Activated CD4-positive, alpha-beta memory T cell treated with anti-CD3 and anti-CD28 coated beads for 36 hours (primary cell): ENCODE measurements at places on chromosomes 13 and 19.

- no peak for DNase-seq
Measured at GRCh38 chr13:46324976-46325375, 62.1 kb downstream of the RUBCNL start.

GRCh38 chr13:23715092-23715761, 145.0 kb downstream of the TNFRSF19 start:
- DNase-seq = no peak

- DNase-seq = no peak
Measured at GRCh38 chr13:38735665-38736440, 49.0 kb downstream of the FREM2 start.

- DNase-seq = no peak
Measured at GRCh38 chr13:106099765-106100164, 435.7 kb downstream of the EFNB2 start.

- DNase-seq = no peak
Measured at GRCh38 chr19:5222821-5223321, 117.7 kb downstream of the PTPRS start.

- no peak for DNase-seq
Measured at GRCh38 chr19:843836-844545, 3.2 kb downstream of the PRTN3 start.

DNA sequence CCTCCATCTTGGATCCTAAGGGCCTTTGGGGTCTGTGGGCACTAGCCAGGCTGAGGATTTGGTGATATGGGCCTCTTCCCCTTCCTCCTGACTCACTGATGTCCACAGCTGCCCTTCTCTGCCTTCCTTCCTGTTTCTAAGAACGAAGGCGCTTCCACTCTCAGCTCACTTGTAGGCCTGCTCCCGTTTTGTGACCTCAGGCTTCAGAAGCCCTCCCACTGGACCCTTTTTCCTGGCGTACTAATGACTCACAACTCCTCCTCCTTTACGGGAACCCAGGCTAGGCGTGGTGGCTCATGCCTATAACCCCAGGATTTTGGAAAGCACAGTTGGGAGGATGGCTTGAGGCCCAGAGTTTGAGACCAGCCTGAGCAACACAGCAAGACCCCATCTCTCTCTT, 55.6 kb downstream of the TMED1 start:
- no peak for DNase-seq

DNA sequence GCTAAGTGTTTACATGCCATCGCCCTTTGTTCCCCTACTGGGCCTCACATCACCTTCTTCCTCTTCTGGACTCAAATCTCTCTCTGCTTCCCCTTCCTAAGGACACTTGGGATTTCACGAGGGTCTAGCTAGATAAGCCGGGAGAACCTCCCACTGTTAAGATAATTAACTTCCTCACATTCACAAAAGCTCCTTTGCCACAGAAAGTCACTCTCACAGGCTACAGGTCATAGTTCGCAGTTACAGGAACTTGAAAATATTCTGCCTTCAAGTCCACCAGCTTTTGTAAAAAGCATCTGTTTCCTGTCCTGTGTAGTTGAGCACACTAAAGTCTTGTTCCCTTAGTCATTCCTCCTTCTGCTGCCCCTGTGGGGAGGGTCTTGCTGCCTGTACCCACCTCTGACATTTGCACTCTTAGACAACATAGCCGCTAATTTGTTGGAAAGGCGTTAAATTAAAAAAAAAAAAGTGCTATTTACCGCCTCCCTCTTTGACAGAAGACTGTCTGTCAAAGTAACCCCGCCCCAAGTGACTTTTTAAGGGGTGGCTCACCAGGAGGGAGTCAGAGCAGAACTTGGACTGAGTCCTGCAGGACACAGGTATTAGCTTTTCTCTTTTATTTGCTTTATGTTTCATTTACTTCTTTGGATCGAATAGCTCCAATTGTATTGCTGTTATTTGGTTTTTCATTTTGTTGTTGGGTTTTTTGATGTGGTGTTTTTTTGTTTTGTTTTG, 26.8 kb upstream of the CEACAM21 start:
- DNase-seq = peak; percentile 88

- no peak for DNase-seq
Measured at GRCh38 chr13:107870400-107870799, 344.9 kb downstream of the LIG4 start.

- DNase-seq = no peak
Measured at GRCh38 chr13:28640861-28641599, 17.9 kb upstream of the POMP start.

GRCh38 chr19:3556978-3557460, 367 bp downstream of the MFSD12 start:
- DNase-seq = peak; percentile 80

- no peak for DNase-seq
Measured at GRCh38 chr19:31095100-31095804, 254.0 kb downstream of the TSHZ3 start.

DNA sequence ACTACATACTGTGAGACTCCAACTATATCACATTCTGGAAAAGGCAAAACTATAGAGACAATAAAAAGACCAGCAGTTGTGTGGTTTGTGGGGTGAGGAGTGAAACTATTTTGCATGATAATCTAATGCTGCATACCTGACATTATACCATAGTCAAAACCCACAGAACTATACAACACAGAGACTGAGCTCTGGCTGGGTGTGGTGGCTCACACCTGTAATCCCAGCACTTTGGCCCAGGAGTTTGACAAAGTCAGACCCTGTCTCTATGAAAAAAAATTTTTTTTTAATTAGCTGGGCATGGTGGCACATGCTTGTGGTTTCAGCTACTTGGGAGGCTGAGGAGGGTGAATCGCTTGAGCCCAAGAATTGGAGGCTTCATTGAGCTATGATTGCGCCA, 11.9 kb downstream of the ZNF541 start:
- DNase-seq = no peak

GRCh38 chr19:55353356-55353802, 1.1 kb downstream of the COX6B2 start:
- no peak for DNase-seq

- no peak for DNase-seq
Measured at GRCh38 chr13:34322014-34322742, 504.2 kb downstream of the RFC3 start.

DNA sequence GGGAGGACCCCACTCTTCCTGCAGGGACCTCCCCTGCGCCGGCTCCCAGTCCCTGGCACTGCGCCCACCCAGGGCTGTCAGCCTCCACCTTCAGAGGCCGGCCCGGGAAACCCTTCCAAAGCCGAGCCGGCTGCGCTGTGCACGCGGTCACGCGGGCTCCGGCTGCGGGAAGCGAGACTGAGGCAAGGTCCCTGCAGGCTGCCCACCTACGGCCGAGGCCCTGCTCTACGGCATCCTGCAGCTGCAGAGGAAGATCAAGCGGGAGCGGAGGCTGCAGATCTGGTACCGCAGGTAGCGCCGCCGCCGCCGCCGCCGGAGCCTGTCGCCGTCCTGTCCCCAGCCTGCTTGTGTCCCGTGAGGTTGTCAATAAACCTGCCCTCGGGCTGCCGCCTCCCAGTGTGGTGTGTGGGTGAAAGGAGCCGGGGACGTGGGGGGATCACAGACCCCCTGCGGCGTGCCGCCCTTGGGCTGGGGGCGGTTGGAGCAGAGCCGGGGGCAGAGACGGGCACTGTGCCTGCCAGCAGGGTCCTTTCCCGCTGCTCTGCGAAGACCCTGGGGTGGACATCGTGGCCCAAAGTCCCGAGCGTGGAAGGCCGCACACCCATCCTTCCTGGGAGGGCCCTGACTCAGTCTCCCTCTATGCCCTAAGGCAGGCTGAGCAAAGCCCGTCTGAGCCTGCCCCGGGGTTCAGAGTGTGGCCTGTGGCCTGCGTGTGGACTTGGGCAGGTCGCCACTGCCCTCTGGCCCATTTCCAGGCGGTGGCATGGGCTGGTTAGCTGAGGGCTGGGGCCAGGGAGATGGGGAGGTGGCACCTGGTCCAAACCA, 5.9 kb downstream of the GAMT start:
- DNase-seq = no peak

- no peak for DNase-seq
Measured at GRCh38 chr13:50323440-50324065, 308.3 kb downstream of the KCNRG start.

GRCh38 chr19:56150358-56150757, 9.3 kb downstream of the ZNF444 start:
- no peak for DNase-seq

- peak; percentile 84 for DNase-seq
Measured at GRCh38 chr19:662207-662961, 630 bp downstream of the RNF126 start.
